Activated T-helper 9 cell treated with anti-CD3 and anti-CD28 coated beads, Interleukin-2, amount 50 U/mL, for 16 hours (primary cell): ENCODE measurements at places on chromosomes 13 and 19.

GRCh38 chr13:97072297-97072696, 78.0 kb upstream of the OXGR1 start:
- DNase-seq, result no peak

GRCh38 chr13:85427416-85427815, 371.8 kb downstream of the SLITRK6 start:
- DNase-seq, result no peak

DNA sequence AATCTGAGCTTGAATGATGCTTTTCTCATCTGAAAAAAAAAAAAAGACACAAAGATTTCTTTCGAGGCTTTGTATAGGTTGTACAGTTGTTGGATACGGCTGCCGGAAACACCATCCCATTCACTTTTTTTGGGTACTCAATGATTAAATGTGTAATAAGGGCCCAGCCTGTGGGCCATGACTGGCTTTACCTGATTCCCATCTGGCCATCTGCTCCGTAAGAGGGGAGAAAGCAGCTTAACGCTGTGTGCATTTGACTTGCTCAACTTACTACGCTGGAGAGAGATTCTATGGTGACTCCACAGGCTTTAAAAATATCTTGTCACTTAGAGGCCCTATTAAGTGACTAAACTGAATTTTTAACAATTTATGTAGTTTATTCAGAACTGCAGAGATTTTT, 731 bp downstream of the ZNF558 start:
- no peak for DNase-seq

DNA sequence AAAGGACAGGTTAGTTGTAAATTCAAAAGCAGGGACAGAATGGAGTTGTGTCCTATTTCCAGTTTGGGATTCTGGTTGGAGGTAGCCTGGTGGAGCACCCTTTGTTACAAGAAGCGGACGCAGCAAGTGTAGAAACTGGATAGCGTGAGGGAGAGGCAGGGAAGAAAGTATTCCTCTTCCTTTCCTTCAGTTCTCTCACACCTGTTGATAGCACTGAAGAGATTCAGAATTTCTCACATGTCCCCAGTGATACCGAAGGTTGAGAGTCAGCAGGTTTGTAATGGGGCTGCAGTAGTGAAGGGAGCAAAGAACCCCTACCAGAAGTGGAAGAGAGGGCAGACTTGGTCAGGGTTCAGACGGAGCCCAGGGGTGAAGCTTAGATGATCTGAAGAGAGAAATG, 399.2 kb downstream of the SPRY2 start:
- no peak for DNase-seq

DNA sequence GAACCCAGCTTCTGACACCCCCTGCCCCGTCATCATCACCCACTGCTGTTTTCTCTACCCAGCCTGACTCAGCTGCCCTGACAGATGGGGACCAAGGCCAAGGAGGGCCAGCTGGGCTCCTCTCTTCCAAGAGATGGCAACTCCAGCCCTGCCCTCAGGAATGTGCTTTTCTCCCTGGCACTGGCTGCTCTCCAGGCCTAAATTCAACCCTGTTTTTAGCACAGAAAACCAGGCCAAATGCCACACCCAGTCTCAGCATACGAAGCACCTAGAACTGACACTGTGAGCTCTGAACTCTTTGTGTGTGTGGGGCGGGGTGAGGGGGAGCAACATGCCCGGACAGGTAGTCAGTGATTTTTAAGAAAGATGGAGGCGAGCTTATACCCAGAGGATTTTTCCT, 23.4 kb upstream of the IGFL1 start:
- no peak for DNase-seq

DNA sequence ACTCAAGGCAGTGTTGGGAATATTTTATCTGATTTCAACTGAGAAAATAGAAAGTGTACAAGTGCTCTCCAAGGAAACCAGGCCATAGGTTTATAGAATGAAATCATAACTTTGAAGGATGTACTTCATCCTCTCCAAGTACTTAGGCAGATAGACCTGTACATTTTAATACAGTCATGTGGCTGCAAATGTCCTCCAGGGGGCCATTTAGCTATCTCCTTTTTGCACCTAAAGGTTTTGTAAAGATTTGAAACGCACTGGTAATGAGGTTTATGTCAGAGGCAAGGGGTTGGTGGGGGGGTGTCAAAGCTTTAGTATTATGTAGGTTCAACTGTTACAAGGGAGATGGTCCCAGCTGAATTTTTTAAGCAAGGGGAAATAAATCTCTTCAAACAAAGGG, 364.4 kb downstream of the DCT start:
- no peak for DNase-seq

- DNase-seq, result no peak
These were observed 112.7 kb downstream of the OLFM4 start for GRCh38 chr13:53141336-53141735.

GRCh38 chr19:6271721-6272410, 7.9 kb downstream of the MLLT1 start:
- no peak for DNase-seq

DNA sequence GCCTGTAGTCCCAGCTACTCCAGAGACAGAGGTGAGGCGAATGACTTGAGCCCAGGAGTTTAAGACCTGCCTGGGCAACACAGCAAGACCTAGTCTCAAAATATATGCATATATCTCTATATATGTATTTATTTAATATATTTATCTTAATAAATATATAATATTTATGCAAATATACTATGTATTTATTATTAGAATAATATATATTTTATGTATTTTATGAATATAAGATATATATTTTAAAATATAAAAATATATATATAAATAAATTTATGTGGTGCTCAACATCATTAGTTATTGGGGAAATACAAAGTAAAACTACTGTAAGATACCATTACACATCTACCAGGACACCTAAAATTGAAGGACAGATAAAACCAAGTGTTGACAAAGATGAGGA, 58.1 kb upstream of the IPO5 start:
- no peak for DNase-seq

GRCh38 chr19:16061943-16062342, 14.4 kb upstream of the TPM4 start:
- no peak for DNase-seq
